ENCODE measurements at places on chromosomes 13 and 19.
A peak's percentile ranks its signal among the peaks of the same experiment; 100 is the strongest.

GRCh38 chr13:82011355-82011754 is 1670.4 kb upstream of the SPRY2 start:
- DNase-seq, result no peak

GRCh38 chr13:112688560-112689302 is 1.1 kb upstream of the ATP11A start:
- DNase-seq, result peak; percentile 75

DNA sequence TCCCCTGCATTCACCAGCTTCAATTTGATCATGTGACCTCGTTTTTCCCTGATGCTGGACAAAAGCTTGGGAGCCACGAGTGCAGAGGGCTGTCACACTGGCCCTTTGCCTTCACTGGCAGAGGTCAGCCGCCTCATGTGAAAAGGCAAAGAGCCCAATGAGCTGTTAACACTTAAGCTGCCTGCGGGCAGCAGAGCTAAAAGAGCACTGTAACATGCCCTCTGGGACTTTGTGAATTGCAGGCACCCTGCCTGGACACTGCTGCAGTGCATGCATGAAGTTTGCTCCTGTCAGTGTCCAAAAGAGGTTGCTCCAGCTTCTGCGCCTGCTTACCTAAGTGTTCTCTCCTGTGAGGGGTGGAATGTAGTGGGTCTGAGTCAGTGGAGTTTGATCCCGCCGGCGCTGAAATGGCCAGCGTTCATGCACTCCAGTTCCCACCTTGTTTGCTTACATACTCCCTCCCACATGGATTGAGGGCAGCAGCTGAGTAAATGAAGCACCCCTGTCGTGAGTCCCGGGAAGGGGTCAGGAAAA is 193.7 kb downstream of the RFC3 start:
- no peak for DNase-seq

GRCh38 chr13:55869648-55870047 is 1271.1 kb upstream of the PRR20A start:
- no peak for DNase-seq

GRCh38 chr13:28755546-28755870 is 36.7 kb upstream of the SLC46A3 start:
- DNase-seq, result no peak

- peak; percentile 45 for DNase-seq
These were observed 25.1 kb upstream of the KCTD15 start for GRCh38 chr19:33771384-33772101.

All from CD14-positive monocyte (primary cell).